Uterus (tissue), 4 donors: ENCODE measurements at places on chromosomes 6 and 20.
A peak's percentile ranks its signal among the peaks of the same experiment; 100 is the strongest.

DNA sequence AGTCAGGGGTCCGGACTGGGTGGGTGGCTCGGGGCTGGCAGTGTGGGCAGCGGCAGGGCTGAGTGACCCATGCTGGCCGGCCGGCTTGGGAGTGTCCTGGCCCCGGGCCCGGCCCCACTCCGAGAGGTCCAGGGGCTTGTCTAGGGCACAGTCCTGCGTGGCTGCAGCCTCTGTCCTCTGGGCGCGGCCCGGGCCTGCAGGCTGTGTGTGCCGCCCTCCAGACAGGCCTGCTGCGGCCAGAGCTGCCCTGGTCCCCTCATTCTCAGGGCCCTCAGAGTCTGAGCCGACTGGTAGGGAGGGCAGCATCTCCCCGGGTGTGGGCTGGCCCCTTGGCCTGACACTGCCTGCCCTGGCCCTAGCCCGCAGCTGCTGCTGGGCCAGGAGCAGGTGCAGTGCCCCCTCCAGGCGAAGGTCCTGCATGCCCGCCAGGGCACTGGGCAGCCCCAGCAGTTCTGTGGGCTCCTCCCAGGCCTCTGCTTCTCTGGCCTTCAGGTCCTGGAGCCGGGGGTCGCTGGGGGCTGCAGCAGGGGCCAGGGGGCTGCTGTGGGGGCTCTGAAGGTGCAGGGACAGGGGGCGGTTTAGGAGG lies 6.9 kb upstream of the CABLES2 start:
- DNase-seq = no peak

GRCh38 chr20:36390719-36391415 lies 84.7 kb downstream of the DLGAP4 start:
- DNase-seq = no peak

- DNase-seq = no peak
Measured at GRCh38 chr20:47309806-47310426, 46.6 kb downstream of the ZMYND8 start.

GRCh38 chr6:40897390-40898003 lies 141.5 kb downstream of the UNC5CL start:
- no peak for DNase-seq

DNA sequence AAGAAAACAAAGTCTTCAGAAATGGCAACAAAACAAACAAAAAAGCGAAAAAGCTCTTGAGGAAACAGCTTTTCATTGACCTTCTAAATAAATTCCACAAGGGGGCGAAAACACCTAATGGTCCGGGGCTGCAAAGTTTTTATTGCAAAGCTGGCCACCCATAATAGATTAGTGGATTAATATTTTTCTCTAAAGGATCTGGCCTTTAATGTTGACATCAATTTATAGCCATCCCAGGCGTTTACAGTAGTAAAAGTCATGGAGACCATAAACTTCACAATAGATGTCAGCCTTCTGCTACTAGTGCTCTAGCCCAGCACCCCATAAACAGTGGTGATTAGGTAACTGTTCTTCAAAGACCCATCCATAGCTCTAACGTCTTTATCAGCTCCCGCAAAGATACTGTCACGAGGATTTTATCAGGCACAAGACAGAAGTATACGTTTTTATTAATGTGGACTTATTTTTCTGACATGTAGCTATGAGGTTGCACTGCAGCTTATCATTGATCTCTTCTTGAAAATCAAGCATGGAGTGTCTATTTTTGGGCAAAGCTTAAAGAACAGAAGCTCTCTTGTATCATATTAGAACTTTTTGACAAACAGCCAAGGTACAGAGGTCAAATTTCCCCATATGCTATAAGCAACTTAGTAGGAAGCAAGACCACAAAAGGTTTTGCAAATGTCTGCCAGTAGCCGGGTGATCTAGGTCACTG lies 4.7 kb downstream of the CITED2 start:
- no peak for DNase-seq

DNA sequence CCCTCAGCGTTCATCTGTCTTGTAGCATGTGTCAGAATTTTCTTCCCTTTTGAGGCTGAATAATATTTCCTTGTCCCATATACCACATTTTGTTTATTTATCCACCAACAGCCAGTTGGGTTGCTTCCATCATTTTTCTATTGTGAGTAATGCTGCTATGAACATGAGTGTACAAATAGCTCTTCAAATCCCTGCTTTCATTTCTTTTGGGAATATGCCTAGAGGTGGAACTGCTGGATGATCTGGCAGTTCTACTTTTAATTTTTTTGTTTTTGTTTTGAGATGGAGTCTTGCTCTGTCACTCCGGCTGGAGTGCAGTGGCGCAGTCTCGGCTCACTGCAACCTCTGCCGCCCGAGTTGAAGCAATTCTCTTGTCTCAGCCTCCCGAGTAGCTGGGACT lies 64.7 kb downstream of the SASH1 start:
- peak; percentile 27 for DNase-seq

DNA sequence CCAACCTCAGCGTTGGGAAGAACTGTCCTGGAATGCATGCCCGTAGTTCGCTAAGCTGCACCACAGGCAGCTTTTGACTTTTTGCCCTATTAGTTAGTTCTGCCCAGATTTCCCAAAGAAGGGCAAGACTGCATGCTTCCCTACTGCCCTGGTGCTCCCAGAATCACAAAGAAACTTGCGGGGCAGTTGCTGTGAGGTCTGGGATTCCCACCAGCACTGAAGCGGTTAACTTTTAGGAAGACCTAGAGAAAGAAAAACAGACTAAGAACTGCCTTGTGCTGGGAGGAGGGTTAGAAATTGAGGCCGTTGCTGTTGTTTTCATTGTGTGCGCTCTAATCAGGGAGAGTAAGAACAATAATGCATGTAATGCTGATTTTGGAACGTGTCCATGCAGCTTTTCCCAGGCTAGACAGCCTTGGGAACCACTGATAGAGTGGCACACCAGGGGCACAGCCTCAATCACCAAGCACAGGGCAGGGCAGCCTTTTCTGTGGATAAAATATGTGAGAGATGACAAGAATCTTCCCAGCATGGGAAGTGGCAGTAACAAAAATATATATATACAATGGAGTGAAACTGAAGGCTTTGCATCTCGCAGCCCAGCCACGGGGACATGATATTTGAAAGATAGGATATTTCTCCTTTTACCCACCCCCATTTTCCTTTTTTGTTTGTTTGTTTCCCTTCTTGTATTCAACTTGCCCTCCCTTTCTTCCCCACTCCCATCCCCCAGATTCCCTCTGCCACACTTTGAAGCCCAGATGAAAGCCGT lies 137.7 kb upstream of the HEY2 start:
- no peak for DNase-seq

GRCh38 chr6:31979238-31979898 lies 2.5 kb upstream of the C4A start:
- no peak for DNase-seq

DNA sequence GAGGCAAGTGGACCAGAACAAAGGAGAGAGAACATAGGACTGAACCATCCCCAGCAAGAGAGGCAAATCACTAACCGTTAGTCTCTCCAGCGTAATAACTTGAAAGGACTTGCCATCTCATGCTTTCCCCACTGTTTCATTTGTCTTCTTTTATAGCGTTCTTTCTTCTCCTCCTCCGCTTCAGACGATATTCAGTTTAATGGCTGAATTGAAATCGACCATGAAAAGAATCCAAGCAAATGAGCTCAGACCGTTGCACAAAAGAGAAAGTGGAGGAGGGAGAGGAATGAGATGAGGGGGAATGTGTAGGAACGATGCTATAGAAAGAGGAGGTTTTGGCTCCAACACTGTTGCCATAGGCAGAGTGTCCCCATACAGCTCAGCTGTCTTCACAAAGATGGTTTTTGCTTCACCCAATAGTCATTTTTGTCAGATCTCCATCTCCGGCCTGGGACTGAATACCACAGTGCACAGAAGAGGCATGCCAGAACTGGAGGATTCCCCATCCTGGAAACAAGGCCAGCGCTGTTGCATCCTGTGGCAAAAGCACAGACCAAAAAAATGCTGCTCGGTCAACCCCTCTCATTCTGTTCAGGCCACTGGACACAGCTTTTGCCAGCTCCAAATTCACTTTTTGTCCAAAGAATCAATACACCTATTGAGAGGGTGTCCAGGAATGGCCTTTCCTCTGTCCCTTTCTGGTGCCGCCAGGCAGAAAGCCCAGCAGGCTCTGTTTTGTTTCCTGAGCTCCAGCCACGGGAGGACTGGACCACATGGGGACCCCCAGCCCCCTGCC lies 176.1 kb downstream of the ID4 start:
- no peak for DNase-seq

DNA sequence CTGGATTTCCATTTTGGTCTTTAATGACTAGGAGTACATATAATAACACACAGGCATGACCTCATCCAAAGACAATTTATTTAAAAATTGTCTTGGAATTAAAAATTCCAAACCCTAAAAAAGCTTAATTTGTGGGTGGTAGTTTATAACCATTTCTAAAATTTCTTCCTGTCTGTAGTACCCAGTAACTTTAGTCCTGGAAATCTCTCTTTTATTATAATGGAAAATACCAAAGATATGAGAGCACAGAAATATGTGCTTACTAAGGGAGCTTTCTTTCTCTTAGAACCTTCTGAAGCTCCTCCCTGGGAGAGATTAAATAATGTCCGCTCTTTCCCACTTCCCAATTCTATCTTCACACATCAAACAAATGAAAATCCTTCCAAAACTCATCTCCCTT lies 70.5 kb upstream of the PRL start:
- DNase-seq = no peak

DNA sequence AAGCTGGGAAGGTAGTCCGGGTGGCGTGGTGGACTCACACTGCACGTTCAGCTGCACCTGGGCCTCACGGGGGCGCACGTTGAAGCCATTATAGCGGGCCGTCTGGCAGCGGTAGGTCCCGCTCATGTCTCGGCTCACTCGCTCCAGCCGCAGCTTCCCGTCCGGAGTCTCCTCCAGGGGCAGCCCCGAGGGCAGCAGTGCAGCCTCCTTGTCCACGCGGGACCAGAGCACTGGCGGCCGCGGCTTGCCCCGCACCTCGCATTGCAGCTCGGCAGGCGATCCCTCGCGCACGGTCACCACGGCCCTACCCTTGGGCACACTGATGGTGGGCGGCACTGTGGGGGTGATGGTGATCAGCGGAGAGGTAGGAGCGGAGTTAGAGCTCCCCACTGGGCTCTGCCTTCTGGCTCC lies 47.6 kb downstream of the MDGA1 start:
- no peak for DNase-seq

DNA sequence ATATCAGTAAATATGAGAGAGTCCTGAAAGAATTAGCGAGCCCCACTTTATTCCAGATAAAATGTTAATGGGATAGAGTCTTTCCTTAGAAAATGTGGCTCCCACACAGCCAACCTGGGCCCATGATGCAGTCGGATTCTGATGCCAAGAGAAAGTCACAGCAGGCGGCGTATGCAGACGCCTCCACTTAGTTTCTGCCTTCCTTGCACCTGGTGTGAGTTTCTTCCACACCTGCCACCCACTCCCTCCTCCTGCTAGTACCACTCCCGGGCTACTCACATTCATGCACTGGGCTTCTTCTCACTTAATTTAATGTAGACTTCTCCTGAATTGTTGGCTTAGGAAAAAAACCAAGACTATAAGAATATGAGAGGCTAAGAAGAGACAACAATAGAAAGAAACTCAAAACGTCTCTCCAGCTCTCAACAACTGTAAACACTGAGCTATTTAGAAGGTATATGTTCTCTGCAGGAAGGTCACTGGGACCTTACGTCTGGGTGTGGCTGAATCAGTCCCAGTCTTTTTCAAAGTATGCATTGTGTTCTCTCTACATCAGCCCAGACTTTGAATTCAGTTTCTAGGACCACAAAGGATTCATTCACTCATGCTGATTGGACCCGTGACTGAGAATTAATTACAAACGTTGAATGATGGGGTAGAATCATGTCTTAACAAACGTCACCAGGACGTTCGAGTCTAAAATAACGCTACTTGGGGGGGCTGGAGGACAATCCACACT lies 70.4 kb downstream of the GCNT2 start:
- no peak for DNase-seq

- DNase-seq = no peak
Measured at GRCh38 chr6:55574556-55574955, 4.4 kb downstream of the HMGCLL1 start.

DNA sequence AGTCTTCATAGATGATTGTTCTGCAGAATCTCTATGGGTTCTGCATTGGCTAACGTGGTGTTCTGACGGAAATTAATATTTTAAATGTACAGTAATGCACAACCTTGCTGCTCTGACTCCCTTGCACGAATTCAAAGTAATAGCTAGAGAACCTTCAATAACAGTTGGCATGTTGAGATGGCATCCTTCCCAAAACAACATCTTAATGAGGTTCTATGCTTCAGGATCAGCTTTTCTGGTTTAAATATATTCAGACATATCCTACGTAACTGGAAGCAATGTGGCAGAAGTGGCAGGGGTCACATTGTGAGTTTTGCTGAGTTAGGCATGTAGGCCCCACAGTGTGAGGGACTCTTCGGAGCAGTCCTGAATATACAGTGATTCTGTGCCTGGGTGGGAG lies 25.7 kb downstream of the DSE start:
- no peak for DNase-seq

DNA sequence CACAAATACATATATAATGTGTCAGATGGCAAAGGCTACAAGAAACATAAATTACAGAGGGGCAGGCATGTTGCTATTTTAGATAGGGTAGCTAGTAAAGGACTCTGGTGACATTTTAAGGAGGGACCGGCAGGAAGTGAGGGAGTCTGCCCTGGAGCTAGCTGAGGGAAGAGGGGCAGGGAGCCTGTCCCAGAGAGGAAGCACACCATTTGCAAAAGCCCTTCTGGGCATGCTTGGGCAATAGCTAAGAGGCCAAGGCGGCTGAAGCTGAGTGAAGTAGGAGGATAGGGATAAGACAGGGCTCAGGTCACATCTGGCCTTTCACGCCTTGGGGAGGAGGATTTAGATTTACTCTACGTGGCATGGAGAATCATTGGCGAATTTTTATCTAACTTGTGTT lies 96.2 kb downstream of the RTN4IP1 start:
- no peak for DNase-seq

DNA sequence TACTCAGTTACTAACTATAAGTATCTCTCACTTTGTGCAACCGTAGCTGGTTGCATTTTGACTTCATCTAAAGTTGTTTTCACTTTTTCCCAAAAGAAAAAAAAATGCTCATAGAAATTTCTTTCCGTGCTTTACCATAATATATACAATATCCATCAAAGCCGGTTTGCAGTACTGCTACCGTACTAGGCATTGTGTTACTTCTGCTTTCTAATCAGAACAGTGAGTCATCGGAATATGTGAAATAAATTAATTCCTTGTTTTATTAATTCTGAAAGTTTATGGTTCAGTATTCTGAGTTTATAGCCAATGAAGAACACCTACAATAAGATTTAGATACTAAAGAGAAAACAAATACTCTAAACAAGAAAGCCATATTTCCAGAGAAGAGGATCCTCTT lies 72.5 kb downstream of the TNFRSF21 start:
- DNase-seq = no peak

DNA sequence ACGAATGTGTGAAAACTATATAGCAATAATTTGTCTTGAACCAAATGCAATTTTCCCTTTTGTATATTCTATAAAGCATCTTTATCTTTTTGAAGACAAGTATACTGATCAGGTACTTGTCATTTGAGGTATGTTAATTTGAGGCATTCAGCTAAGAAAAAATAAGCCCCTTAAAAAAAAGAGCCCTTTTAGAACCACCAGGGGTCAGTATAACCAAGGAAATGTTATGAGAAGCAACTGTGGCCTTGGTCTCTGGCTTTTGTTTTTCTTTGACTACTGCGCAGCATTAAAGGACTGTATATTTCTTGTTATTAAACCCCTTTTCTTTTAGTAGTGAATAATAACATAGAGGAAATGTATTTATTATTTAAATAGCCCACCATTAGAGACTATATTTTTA lies 43.1 kb downstream of the CD109 start:
- no peak for DNase-seq

GRCh38 chr6:137176729-137177128 lies 3.3 kb upstream of the IL22RA2 start:
- no peak for DNase-seq
